ENCODE measurements at places on chromosomes 6 and 20.

DNA sequence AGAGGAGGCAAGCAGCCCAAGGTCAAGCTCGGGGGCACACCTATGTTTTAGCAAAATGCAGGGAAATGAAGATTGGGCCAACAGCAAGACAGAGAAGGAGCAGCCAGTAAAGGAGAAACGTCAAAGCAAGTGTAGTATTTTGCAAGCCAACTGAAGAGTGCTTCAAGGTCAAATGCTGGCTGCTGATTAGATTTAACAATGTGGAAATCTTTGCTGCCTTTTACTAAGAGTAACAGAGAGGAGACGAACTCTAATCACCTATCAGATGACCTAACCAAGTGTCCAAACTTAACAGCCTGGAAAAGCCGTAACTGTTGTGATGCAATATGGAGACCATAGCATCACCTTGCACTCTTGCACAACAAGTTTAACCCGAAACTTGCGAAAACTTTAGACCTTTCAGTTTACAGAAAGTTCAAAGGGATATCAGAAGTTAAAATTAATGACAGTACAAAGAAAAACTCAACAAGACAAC lies 30.4 kb downstream of the AKIRIN2 start:
- DNase-seq = no peak

DNA sequence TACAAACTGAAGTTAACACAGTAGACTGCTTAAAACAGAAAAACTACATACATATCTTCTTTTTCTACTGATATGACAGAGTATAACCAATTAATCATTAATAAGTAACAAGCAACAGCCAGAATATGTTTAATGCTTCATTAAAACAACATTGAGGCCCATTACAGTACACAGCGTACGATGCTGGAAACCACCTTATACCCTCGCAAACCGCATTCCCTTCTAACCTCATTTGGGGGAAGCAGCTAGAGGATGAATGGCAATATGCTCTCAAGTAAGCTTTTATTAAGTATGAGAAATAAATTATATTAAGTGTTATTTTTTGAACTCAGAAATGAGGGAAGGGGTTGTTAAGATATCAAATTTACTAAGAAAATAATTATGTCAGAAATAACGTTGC lies 142.4 kb downstream of the GMDS start:
- no peak for DNase-seq

DNA sequence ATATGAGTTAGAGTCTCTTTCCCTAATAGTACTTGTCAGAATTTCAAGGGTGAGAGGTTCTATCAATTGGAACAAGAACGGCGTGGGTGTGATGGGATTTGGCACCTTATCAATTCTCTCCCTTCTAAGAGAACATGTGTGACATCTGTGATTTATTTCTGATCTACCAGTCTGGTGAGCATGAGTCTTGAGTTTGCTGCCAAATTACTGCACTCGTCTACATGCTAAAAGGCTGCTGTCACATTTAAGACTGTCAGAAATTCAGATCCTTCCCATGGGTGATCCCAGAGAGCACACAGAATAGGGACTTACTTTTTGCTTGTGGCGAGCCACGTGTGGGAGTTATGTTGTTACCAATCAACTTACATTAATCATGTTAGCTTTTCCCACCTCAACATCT lies 370.2 kb upstream of the SASH1 start:
- no peak for DNase-seq

GRCh38 chr6:2097464-2097863 lies 147.9 kb downstream of the GMDS start:
- DNase-seq = no peak

DNA sequence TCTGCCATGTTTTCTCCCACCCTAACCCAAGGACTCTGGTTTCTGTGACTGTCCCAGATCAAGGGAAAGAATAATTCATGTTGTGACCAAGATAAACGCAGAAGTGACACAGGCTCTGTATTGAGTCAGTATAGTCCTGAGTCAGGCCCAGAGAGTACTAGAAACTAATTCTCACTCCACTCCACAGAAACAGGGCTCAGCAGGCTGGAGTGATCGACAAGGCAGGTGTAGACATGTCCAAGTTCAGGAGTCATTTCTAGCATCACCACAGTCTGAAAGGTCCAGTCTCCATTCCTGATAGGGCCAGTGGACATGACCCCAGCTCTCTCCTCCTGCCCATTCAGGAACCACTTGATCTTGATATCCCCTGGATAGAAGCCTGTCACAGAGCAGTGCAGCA lies 2.7 kb downstream of the HLA-DOB start:
- no peak for DNase-seq

DNA sequence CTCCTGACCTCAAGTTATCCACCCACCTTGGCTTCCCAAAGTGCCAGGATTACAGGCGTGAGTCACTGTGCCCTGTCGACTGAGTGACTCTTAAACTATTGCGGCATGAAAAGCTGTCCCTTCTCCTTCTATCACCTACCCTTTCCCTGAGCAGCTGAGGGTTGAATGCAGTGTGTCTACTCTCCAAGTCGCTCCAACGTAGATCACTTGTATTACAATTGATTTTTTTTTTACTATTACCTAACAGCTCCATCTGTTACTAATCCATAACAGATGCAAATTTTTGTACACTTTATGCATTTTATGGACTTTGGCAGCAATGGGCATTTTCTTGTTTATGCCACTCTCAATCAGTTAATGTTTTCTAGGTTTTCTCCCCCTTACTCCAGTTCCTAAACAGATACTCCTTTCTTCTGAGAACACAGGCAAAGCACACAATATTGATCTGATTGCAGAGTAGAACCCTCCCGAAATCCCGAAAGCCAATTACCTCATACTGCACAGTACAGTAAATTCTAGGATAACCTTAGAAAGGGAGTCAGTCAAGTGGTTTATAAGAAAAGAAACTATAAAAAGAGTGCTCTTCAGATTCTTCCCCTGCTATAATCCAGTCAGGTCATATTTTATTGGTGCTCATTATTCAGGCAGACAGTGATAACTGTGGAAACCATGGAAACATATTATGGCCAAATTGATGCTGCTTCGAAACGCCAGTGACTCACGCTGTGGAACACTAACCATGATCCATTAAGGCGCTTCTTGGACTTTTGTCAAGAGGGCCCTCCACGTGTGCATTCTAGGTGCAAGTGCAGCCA lies 273.0 kb downstream of the ADGB start:
- DNase-seq = peak; percentile 17

DNA sequence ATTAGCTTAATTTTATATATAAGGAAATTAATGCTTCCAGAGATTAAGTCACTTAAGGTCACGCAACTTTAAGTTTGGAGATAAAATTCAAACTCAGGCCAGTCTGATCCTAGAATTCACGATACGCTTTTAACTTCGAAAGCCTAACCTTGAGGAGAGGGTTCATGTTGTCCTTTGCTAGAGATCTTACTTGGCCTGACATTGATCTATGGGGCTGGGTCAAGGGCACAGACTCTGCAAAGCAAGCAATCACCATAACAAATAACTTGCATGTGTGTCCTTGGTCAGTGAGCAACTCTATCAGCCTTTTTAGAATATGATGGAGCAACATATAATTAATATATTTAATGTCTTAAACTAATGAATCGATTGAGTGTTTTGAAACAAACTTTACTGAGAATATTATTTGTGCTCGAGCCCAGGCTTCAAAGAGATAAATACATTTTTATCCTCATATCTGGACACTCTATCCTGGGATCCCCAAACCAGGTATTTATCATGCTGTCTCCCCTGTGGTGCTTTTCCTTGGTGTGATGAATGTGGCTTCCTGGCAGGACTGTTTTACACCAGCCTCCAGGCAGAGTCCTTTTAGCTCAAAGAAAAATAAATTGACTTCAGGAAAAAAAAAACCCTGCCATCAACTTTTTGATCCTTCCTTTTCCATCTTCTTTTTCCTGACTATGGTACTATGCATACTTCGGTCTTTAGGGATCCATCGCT lies 29.1 kb downstream of the RPS12 start:
- DNase-seq = no peak

DNA sequence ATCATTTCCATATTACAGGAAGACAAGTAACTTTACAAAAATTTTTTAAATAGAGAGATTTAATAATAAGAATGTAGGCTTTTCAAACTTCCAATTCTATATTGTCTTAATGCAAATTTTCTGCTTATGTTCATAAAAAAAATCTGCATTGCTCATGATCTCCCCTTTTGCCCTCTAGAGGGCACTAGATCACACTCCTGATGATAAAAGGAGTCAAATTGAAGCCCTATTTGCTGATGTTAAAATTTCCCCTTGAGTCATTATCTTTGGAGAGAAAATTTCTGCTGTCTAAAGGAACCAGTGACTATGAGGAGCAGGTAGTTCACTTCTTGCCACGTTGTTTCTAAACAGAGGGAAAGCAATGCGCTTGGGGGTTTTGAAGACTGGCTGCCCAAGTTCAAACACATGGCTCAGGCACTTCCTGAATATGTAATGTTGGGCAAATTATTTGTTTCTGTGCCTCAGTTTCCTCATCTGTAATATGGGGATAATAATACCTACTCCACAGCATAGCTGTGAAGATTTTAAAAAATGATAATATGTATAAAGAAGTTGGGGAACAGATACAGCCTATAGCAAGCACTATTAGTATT lies 874.2 kb downstream of the TFAP2A start:
- DNase-seq = peak; percentile 22

DNA sequence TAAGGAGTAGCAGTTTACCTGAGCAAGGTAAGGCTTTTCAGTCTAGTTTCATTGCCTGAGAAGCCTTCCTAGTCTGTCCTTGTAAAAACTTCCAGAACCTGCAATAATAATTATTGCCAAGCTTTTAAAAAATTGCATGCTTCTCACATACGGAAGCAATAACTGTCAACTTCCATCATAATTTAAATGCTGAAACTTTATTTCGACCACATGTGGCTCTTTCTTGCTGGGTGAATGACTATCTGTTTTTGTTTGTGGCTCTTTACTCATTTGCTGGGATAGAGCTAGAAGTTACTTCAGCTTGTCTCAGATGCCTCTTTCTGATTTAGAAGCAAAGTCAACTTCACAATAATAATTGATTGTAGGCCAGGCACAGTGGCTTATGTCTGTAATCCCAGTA lies 95.9 kb upstream of the COL21A1 start:
- no peak for DNase-seq

DNA sequence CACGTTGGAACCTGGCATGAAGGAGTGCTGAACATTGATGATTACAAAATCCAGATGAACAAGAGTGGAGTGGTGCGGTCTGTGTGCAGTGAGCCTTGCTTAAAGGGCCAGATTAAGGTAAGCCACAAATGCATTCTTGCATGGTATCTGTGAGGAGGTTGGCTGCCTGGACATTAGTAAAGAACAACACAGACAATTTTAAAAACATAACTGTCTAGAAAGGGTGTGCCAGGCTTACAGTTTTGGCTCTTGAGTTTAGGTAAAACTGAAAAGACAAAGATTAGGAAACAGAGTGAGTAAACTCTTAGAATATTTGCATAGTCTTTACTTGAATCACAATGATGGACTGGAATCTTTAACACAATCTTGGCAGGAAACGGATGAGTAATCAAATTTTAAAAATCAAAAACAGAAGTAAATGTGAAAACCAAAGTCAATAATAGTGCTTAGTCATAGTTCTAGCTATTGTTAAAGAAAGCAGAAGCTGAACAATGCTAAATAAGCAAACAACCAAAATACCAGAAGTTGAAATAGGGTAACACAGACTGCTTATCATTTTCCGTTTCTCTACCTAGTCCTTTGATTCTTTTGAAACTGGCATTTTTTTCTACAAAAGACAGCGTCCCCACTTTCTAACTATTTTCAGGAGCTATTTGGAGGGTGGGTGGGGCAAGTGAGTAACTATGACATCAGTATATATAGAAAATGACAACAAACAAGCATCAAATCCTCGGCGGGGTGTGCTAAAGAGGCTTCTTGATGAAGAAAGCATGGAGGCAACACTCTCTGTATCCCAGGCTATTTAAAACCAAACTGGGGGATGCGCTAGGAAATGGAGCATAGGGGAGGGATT lies 185.8 kb upstream of the RAB32 start:
- peak; percentile 93 for DNase-seq

GRCh38 chr20:45948261-45948733 lies 13.8 kb downstream of the PCIF1 start:
- no peak for DNase-seq

DNA sequence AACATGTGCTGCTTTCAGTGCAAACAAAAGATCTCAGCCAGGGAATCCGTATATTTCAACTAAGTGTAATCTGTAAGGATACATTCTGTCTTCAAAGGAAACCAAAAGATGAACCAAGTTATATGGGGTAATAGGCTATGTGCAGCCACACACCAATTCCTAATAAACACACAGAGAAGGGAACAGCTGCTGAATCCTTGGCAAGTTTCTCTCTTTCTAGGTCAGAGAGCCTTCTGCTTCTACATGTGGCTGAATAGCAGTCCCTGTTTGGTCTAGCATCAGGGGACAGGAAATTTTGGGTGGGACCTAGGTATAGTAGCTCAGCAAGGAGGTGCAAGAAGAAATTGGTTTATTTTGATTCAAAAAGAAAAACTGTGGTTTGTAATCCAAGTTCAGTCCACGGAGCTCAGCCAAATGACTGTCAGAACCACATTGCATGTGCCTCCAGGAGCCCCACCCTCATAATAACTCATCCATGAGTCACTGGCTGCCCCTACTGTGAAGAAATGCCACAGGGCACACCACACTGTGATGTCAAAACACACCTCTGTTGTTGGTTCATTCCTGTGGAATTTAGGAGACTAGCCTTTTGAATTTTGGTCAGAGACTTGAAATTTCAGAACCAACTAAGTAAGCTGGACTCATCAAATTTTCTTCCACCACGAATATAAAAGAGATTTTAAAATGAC lies 21.1 kb downstream of the SPTLC3 start:
- DNase-seq = no peak

DNA sequence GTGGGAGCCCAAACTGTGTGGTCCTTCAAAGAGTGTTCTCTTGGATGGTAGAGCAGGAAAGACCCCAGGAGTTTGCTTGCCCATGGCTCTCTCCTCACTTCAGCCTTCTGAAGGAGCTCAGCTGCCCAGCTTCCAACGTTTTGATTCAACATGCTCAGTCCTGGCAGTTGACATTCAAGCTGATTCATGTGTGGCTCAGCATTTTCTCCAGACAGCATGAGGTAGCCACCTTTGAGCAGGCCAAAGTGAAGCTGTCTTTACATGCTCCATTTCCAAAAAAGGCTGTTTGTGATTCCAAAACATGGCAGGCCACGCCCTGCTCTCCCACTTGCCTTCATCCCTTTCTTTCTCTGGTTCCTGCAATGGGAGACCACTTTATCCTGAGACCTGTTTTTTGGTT lies 280.2 kb downstream of the TBC1D7 start:
- no peak for DNase-seq

Measured in inflammatory macrophage treated with lipopolysaccharide for 1 hour (primary cell).